ENCODE measurements at places on chromosomes 7 and 10.

DNA sequence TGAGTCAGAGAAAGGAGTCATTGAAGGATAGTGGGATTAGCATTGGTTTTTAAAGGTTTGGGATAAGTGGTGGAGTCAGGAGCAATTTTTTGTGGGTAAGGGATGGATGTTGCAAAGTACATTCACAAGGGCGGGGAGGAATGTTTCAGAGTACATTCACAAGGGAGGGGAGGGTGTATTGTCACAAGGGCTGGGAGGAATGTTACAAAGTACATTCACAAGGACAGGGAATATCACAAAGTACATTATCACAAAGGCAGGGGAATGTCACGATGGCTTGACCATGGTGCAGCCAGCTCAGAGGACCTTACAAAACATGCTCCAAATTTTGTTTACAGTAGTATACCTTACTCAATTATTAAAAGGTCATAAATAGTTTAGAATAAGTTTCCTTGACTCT is 30.3 kb downstream of the C1GALT1 start:
- no peak for DNase-seq

- no peak for DNase-seq
These were observed 106.7 kb downstream of the CUBN start for GRCh38 chr10:17022896-17023295.

DNA sequence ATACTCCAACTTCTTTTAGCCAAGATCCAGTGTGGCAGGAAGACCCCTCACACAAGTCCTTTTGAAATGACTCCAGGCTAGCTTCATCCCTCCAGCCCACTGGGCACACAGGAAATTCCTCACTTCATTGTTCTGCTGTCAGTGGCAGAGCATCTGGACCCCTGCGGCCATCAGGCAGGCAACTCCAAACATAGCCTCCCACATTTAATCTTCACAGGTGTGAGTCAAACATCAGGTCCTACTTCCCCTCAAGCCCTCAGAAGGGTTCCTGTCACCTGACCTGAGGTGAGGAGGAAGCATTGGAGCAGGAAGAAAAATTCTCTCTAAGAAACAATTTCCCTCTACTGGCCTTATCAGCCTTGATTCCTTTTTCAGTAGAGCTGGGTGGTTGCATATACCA is 51.1 kb upstream of the C1GALT1 start:
- no peak for DNase-seq

DNA sequence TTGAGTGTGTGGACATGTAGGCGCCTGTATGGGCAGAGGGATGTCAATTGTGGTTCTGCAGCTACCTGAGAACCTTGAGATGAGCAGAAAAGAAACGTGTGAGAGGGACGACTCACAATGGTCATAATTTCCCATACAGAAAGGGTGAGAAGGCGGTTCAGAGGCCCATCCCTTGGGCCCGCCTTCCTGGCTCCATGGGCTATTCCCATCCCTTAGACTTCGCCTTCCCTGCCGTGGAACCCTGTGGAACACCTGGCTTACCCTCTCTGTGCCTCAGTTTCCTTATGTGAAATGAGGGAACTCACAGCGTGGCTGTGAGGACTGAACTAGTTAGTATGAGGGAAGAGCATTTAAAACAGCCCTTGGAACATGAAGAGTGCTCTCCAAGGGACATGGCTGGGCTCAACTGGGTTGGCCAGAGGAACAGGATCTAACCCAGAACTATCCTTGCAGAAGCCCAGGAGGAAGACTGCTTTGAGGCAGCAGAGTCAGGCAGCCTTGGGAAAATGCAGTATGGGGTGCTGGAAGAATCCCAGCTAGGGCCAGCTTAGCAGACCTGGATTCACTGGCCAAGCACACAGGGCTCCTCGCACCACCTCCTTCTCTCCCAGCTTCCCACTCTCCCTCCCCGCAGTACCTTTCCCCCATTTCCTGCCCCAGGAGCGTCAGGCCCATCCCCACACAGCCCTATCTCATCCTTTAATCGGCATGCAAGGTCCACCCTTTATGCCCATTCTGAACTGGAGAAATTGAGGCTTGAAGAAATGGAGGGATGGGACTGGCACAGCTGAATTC is 11.1 kb upstream of the ZMIZ1 start:
- no peak for DNase-seq

DNA sequence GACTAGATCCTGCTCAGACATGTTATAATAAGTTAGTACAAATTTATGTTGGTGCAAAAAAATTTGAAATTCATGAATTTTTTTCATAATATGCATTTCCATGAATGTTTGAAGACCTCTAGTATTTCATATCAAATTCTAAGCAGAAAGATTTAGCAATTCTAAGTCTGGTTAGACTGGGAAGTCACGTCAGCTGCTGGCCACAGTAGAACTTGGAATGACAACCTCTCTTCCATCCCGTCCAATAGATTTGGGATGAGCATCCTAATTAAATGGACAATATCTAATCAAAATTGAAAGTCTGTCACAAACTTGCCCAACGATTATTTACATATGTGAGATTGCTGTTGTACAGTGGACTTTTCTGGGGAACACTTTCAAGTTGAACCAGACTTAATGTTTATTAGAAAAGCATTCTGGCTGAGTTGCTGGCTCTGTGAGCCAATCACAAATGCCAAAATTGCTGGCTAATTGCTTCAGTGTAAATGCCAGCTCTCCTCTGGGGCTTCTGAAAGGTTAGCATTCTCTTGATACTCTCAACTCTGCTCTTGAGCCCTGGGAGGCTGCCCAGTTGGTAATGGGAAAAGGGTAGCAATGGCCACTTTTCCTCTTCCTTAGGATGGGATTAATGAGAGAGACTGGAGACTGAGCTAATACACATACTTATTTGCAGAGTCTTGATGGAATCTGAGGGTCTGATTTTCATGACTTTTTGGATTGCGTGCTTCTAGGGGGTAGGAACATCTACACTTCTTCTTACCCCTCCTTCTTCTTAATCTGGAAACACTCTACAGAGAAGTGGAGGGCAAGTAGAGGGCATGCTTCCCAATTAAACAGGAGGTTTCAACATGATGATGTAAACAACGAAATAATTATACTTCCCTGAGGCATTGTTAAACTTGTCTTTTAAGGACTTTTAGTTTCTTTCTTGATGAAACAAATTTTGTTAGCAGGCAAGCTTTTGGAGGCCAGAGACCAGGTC is 253.5 kb downstream of the BAMBI start:
- DNase-seq = no peak

- DNase-seq = no peak
These were observed 175.4 kb downstream of the EXOC4 start for GRCh38 chr7:133428326-133428725.

DNA sequence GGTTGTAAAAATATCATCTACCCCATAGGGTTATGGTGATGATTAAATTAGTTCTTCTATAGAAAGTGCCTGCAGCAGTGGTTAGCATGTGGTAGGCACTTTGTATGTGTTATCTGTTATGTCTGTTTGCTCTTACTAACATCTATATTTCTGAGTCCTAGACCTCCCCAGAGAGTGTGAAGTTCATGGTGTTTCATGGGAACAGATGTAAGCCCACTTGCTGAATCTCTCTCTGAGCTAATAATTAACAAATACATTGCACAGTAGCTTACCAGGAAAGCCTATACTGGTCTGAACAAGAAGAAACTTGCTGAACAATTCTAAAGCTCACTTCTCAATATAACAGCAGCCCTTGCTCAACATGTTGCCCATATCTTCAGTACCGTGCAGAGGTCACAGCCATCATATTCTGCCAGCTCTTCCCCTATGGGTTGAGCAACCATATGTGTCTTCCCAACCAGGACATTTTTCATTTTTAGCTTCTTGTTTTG is 100.1 kb downstream of the NPSR1 start:
- DNase-seq = no peak

- no peak for DNase-seq
These were observed 69.9 kb downstream of the ASAH2B start for GRCh38 chr10:50809596-50809995.

DNA sequence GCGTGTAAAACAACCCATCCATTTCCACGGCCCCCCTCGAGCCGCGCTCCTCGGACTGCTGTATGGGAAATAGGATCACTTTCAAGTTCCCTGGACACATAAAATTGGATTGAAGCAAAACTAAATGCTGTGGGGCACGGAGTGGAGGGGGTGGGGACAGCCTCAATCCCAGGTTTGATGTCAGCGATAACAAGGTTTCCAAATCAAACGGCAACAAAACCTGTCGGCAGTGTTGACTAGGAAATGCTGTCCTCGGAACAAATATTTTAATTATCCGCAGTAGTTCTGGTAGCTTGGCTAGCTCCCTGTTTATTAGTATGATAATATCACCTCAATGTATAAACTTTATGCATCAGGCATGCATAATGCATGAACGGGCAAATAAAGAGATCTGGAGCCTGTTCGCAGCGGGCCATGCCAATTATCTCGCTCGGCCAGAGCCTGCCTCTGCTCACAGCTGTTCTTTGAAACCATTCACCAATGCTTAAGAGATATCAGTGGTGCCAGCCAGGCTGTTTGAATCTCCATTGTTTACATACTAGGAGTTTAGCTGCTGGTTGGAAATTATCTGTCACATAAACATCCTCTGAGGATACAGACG is 161.1 kb downstream of the PAXIP1 start:
- peak; percentile 66 for DNase-seq

- DNase-seq = no peak
These were observed 112.0 kb downstream of the ZEB1 start for GRCh38 chr10:31431021-31431420.

DNA sequence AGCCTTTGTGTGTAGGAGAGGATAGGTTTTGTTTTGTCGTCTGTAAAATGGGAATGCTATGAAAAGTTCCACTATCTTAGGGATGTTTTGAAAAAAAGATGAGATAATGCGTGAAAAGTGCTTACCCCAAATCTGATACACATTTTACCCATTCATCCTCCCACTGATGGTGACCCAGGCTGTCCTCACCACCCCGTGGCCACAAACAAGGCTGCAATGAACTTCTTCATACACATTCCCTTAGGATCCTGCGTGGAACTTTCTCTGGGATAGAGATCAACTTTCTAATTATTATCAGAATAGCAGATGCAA is 399 bp upstream of the OGDHL start:
- DNase-seq = no peak

GRCh38 chr7:151851145-151851751 is 25.7 kb downstream of the PRKAG2 start:
- DNase-seq = no peak

DNA sequence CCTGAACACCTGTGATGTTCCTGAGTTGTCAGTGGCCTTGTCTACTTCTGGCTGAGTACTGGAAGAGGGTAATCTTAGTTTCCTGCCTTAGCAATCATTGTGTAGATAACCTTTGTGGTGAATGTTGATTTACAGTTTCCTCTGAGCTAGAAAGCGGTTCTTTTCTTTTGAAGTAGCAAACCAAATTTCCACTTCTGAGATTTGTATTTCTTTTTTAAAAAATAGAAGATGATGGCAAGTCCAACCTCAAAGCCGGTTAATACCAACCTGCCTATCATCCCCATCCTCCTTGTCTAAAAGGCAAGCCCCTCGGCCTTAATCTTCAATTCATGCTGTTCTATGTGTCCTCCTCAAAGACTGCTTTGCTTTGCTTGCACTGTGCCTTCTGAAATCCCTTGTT is 12.5 kb upstream of the PALS2 start:
- DNase-seq = no peak

GRCh38 chr10:3407208-3407607 is 234.6 kb upstream of the PITRM1 start:
- DNase-seq = no peak

- DNase-seq = no peak
These were observed 10.7 kb downstream of the BRAT1 start for GRCh38 chr7:2544541-2545188.

GRCh38 chr7:87934699-87935383 is 790 bp downstream of the ADAM22 start:
- peak; percentile 45 for DNase-seq

- DNase-seq = peak; percentile 84
These were observed at the start of gene NXPH1 for GRCh38 chr7:8433477-8434289. TSS of gene NXPH1 (plus strand) at chr7:8433609.

GRCh38 chr10:43943119-43943817 is 294.6 kb upstream of the ZNF32 start:
- no peak for DNase-seq

DNA sequence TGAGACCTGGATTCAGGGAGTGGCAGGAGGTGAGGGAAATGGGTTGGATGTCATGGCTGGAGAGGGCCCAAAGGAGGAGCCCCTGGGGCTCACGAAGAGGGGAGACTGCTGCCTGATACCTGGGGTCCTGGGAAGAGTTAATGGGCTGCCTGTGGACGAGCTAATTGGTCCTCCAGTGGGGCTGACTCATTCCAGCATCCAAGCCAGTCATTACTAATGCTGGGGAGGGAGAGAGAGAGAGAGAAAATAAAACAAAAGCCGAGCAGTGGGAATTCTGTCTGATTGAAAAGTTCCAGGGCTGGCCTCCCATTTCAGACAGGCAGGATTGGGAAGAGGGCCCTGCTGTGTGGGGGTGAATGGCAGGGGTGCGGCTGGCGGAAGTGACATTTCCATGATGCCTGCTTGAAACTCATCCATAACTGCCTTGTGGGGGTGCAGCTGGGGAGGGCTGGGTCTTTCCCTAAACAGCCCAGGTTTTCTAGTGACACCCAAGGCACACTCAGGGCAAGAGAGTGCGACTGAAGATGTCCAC is 297.8 kb downstream of the RPS24 start:
- no peak for DNase-seq

DNA sequence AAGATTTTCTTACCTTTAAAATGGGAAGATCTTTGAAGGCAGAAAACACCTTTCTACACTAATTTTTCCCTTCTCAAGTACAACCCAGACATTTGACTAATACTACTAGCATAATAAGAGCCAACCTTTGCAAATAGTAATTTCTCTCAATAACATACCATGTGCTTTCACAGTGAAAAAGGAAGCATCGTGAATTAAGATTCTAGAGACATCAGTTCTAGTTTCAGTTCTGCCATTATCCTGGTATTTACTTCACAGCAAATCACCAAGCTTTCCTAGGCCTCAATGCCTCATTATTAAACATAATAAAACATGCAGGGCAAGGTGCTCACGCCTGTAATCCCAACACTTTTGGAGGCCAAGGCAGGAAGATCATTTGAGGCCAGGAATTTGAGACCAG is 24.9 kb downstream of the GSAP start:
- DNase-seq = no peak

DNA sequence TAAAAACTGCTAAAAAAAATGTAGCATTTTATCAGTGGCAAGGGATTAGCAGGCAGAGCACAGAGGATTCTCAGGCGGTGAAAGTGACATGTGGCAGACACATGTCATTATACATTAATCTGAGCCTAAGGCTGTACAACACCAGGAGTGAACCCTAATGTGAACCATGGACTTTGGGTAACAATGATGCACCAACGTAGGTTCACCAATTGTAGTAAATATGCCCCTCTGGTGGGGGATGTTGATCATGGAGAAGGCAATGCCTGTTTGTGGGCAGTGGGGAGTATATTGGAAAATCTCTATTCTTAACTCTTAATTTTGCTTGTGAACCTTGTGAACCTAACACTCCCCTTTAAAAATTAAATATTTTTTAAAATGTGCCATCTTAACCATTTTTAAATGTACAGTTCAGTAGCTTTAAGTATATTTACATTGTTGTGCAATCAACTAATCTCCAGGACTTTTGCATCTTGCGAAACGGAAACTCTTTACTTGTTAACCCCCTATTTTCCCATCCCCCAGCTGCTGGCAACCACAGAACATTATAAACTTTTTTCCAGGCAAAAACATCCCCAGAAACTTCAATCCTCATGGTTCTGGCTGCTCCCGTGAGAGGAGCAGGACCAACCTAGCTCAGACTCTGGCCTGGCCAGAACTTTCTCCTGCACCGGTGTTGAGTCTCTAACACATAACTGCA is 29.9 kb downstream of the LRRC20 start:
- DNase-seq = no peak
